ENCODE measurements at places on chromosomes 1 and 21.

- DNase-seq: no peak
Observed at GRCh38 chr1:30596891-30597290, 126.5 kb downstream of the MATN1 start.

GRCh38 chr1:91679446-91679845 is 178.8 kb downstream of the CDC7 start:
- no peak for DNase-seq

GRCh38 chr1:224061436-224061835 is 52.5 kb upstream of the FBXO28 start:
- no peak for DNase-seq

GRCh38 chr1:31432592-31433395 is 19.8 kb downstream of the SERINC2 start:
- no peak for DNase-seq

DNA sequence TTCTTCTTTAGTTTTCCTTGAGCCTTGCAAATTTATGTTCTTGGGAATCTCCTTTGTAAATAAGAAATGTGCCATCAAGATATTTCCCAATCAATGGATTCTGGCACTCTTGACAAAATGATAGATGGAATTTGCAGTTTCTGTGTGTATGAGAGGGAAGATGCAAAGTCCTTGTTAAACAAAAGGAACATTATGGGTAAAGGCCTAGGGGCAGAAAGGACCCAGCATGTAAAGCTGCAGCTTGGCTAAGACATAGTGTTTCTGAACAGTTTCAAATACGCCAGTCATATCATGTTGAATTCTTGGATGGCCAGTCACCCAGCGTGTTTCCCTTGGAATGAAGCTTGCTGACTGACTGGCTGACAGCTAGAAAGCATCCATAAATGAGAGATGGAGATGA is 210.8 kb downstream of the NFIA start:
- DNase-seq: no peak

DNA sequence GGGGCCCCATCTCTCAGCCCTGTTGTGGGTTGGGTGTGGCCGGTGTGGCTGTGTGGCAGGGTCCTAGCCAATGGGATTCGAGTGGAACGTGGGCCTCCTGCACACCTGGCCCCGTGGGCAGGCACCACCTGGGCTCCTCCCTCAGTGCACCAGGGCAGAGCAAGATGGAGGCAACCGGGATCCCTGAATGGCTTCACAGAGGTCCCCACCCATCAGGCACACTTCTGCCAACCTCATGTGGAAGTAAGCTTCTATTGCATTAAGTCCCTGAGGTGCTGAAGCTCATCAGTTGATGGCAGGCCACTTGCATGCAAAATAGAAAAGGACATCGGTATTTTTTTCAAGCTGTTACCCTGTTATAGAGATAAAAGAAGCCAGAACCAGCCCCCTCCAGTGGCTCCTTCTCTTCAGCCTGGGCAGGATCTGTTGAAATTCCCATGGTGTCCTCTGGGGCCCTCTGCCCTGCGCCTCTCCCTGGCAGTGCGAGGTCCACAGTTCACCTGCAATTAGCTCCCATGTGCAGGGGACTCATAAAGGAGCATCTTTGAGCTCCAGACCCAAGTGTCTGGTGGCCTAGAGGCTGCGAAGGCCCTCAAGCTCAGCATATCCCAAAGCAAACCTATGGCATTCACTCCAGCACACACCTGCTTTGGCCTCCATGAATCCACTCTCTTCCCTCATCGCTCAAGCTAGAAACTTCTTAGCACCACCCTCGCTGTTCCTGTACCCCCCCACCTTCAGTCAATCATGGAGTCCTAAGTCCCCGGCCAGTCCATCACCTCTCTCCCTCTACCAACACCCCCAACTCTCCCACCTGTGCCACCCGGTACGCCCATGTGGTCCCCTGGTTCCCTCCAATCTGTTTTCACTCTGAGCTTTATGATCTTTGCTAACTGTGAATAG is 2.1 kb upstream of the SLC45A1 start:
- no peak for DNase-seq
